T-helper 1 cell (primary cell): ENCODE measurements at places on chromosomes 5 and 9.

DNA sequence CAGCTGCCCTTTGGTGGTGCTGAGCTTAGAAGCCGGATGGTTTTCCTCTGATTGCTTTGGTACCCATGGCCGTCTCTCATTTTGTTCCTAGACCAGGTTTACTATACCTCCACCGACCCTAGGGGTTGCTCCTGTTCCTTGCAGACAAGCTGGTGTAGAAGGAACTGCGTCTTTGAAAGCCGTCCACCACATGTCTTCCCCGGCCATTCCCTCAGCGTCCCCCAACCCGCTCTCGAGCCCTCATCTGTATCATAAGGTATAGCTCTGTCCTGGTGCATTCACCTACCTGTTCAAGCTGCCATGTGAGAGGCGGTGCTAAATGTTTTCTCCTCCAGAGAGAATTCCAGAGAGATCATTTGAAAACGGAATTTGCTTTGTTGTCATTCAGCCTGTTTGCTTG, 39.5 kb downstream of the TENT4A start:
- no peak for DNase-seq

DNA sequence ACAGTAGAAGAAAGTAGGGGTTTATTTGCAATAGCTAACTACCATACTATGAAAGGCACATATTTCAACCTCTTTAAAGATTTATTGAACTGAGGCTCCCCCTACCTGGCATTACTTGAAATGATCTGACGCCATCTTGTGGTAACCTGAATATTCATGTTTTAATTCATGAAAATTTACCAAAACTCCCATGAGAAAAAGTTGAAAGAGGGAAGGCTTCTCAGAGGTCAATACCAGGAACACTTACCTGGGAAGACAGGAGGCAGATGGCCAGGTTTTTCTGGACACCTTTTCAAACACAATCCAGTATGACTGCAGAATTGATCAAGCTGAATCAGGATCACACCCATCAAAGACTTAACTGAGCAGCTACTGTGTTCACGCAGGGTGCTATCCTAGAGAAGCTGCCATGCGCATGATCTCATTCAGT, 9.4 kb downstream of the PRELID2 start:
- no peak for DNase-seq

DNA sequence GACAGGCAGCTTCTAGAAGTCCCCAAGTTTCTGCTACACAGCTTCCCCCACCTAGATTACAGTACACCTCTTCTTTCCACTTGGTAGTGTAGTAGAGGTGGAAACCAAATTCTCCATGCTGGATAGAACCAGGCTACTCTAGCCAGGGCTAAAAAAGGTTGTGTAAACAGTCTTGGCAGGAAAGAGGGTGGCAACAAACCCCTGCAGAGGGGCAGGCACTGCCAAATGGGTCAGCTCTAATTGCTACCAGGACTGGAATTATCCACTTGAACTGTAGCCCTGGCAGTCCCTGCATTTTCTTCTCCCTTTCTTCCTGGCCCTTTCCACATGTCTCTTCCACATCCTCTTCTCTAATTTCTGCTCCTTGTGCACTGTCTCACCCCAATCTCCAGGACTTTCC, 24.8 kb downstream of the RANBP3L start:
- no peak for DNase-seq

DNA sequence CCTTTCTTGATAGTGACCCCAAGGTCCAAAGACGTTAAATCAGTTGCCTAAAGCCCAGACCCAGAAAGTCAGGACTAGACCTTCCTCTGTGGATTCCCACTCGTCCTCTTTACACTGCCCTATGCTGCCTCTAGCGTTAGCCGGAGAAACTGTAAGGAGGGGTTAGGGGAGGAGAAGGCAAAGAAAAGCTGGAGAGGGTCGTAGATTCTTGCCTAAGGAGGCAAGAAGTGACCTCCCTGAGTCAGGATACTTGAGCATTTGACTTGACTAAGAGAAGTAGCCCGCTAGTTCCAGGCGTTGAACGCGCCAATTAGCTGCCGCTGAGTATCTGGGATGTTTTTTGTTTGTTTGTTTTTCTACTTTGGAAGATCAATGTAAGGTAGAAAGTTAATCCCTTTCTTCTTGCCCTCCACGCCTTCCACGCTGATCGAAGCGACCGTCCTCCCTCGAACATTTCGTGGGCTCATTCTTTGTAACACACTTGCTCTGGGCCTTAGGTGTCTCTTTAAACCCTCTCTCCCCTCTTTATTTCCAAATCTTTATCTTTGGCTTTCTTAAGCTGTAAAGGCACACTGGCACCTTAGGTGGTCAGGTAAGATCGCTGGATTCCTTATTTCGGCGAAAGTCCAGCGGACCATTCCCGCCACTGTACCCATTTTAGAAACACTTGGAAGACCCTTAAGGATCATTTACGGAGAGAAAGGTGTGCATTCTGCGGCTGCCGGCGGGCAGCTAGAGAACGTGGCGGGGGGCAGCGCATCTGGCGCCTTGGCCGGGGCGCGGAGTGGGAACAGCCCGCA, 5.1 kb upstream of the RGMB start:
- peak; percentile 33 for DNase-seq

DNA sequence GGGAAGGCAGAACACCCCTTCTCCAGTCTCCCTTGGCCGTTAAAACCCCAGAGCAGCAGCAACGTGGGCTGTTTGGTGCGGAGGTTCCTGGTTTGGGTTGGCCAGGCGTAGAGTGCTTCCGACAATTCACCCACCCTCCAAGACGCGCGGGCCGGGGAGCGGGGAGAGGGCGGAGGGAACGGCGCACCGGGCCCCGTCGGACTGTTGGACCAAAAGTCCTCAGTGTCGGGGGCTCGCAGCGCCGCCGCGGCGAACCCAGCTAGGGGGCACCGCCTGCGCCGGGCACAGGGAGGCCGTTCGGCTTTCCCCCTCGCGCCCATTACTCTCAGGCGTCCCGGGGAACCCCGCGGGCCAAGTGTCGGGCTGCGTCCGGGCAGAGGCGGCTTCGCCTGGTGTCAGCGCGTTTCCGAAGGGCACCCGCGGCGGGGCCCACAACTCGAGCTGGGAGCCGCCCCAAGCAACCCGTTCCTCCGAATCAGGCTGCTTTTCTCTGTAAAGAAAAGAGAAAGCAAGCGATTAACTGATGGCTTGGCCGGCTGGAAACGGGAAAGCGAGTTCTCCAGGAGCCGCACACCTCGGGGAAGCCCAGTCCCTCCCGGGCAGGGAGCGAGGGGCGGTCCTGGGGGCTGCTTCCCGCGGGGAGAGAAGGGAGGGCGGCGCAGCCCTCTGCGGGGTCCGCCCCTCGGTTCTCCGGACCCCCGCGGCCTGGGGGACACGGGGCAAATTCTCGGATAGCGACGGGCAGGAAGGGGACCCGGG, 145.5 kb downstream of the ERCC6L2 start:
- peak; percentile 22 for DNase-seq

GRCh38 chr9:130189840-130190239, 17.6 kb downstream of the NCS1 start:
- no peak for DNase-seq

- no peak for DNase-seq
Observed at GRCh38 chr5:164500856-164501255, 995.4 kb downstream of the MAT2B start.

DNA sequence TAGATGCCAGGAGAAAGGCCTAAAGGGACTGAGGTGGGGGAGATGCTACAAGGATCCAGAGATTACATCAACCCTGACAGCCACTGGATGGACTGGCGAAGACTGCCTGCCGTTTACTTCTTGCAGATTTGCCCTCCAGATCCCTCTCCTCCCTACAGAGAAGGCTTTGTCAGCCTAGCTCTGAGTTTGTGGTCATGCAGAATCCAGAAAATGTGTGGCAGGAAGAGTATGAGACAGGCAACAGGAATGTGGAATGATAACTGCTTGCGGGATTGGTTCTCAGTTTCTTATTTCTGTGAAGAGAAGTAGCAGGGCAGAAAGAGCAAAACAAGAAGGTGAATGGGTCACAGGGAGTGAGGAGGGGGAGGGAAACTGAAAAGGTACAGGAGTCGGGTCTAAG, 129.6 kb downstream of the TLE1 start:
- no peak for DNase-seq

DNA sequence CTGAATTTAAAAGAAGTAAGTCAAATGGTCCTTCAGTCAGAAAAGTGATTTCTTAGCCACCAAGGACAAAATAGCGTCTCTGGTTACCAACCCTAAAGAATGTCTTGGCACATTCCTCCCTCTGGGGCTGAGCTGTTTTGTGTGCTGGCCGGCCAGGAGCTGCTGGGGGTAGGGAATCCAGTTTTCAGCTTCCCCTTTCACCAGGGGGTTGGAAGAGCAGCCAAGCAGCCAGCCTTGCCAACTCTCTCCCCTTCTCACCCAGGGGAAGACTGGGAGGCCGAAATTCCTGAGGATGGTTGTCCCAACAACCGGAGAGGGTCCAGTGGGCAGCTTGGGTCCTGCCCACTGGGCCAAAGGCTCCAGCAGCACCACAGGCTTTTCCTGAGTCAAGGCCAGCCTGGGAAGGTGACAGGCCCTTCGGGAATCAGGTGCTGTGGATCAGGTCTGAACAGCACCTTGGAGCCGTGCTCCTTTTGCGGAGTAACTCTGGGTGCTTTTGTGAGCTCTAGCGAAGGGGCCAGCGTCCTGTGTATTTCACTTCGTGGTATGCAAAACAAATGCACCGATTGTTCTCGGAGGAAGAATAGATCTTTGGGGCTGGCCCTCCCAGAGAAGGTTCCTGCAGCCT, 4.2 kb downstream of the WWC1 start:
- DNase-seq = no peak

- no peak for DNase-seq
Observed at GRCh38 chr9:18333157-18333556, 140.8 kb upstream of the ADAMTSL1 start.

DNA sequence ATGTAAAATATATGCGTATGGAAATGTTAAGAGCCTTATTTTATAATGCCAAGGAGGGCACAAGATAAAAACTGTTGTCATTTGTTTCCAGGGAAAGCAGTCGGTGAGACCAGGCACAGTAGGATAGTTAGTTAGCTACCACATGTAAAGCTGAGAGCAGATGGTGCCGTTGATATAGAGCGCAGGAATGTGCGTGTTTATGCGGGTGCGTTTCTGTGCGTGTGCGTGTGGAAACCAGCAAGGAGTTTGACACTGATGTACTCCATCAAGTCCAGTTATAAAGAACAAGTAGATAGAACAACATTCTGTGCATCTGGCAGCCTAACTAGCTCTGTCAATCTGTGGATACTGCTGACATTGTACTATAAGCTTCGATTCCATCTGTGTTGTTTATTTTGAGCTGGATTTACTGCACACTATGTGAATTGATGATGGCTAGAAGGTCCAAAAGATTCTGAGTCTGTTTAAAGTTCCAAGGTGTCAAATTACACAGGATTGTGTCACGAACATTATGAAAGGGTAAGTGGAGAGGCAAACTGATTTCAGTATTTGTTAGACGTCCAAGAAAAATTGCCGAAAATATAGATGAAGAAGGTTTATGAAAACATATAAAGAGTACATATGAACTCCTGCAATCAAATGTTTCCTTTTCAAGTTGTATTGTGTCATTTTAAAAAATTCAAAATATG, 494.9 kb upstream of the MEF2C start:
- no peak for DNase-seq

- no peak for DNase-seq
Observed at GRCh38 chr5:37391591-37391990, 12.5 kb downstream of the WDR70 start.

DNA sequence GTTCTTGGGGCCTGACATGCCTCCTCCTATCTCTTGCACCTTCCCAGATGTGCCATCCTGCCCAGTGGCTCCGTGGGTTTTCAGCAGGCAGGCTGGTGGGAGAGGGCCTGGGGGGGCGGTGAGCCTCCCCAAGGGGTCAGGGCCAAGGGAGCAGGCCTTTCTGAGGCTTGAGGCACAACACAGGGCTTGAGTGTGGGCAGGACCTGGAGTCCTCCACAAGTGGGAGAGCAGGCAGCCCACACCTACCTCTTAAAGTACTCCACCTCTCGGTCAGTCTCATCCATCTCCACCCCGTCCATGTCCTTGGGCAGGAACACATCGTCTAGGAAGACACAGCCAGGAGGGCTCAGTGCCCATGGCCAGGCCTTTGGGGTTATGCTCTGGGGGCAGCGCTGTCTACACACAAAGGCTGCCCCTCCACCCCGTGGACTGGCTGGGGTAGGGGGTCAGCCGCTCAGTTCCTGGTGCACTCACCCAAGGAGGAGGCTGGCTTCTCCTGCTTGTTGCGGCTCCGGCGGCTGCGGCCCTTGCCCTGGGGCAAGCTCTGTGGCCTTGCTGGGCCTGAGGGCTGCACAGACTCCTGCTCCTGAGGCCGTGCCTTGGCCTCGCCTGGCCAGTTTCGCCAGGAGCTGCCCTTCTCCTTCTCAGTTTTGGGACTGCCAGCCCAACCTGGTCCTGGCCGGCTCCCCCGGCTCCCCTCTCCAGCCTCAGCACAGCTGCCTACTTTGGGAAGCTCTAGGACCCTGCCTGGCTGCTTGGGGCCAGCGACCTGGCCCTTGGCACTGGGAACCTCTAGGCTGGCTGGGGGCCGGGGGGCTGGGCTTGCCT, 7.2 kb upstream of the DDX41 start:
- DNase-seq = no peak

- no peak for DNase-seq
Observed at GRCh38 chr9:99966716-99967115, 60.3 kb downstream of the STX17 start.

DNA sequence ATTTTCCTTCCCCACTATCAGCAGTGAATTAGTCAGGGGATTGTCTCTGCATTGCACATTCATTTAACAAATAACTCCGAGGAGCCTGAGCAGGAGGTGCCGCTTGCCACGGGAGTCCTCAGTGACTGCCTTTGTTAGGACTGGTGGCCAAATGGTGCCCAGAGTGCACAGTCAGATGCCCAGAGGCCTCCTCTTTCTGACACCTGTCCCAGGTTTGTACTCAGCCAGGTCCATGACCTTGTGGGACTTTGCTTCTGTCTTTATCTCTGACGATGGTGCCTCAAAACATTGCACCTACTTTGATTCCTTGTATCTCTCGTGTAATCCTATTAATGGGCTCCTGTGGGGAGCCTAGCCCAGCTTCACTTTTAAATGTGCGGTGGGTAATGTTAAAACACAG, 4.3 kb downstream of the SRD5A1 start:
- no peak for DNase-seq
